ENCODE measurements at places on chromosomes 5 and 9.

DNA sequence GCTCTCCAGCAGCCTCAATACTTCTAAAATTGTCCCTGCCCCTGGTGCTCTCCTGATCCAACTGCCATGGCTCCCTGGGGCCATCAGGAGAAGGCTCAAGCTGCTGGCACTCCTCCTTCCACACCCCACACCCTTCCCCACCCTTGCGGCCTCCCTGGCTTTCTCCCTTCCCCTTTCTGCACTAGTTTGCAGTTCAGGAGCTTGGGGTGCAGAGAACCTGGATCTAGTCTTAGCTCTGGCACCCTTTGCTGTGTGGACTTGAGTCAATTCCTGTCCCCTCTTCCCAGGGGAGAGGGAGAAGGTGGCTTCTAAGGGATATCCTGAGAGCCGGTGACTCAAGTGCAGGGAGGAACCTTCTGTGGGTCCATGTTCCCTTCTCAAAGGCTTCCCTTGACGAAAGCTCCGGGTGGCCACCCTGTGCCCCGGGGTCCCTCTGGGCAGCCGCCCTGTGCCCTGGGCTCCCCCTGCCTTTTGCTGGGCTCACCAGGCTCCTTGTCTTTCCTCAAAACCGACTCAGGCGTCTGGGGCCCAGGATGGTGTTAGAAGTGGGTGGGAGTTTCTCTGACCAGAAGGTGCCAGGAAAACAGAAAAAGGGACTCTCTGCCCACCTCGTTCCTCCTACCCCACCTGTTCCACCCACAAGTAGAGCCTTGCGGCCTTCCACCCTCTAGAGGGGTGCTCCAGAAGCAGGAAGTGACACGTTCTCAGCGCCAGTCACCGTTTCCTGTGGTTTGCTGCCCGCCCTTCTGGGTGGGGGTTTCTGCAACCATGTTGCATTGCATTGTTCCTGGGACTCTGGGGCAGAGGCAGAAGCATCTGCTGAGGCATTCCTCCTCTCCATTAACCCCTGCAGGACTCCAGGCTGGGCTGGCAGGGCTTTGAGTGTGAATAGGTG, 15.0 kb downstream of the GLIPR2 start:
- DNase-seq, result no peak

DNA sequence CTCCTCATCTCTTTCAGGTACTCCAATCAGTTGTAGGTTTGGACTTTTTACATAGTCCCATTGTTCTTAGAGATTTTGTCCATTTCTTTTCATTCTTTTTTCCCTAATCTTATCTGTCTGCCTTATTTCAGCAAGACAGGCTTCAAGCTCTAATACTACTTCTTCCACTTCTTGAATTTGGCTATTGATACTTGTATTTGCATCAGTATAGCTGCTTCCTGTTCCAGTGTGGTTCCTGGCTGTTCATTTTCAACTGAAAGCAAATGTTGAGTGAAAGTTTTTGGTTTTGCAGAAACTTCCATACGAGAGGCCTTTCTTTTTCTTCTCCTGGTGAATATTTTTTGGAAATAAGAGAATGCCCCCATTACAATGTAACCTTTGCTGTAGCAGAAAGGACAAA, 12.0 kb upstream of the IFNA1 start:
- DNase-seq, result no peak

GRCh38 chr5:172420235-172420939, 33.9 kb downstream of the SH3PXD2B start:
- DNase-seq, result peak; percentile 97

DNA sequence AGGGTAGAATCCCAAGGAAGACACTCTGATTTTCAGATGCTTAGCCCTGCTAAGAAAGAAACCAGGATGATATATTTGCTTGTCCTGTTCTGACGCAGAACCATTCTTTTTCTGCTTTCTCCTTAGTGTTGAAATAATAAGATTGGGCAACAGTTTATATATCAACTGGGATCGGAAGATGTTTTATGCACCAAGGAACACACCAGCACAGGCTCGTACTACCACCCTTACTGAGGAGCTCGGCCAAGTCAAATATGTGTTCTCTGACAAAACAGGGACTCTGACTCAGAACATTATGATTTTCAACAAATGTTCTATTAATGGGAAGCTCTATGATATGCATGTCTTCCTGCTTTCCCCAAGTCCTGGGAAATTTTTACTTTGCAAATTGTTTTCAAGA, 19.0 kb upstream of the RUSC2 start:
- peak; percentile 18 for DNase-seq

GRCh38 chr9:25990376-25990775, 312.1 kb upstream of the TUSC1 start:
- DNase-seq, result no peak

DNA sequence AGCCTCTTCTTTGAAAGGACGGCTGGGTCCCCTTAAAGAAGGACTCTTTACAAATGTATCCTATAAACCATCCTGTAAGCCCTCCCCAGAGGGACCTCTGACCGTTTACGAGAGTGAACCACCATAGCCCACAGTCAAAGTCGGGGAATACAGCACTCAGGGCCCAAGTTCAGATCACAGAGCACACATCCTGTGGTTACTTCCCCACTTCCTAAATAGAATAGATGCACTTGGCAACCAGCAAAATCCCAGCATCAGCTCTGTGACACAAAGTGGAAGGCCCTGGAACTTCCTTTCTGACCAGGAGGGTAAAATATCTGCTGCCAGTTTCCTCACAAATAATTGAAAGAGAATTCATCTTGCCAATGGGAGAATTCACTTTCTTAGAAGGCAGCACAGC, 6.9 kb upstream of the IGFBPL1 start:
- no peak for DNase-seq

DNA sequence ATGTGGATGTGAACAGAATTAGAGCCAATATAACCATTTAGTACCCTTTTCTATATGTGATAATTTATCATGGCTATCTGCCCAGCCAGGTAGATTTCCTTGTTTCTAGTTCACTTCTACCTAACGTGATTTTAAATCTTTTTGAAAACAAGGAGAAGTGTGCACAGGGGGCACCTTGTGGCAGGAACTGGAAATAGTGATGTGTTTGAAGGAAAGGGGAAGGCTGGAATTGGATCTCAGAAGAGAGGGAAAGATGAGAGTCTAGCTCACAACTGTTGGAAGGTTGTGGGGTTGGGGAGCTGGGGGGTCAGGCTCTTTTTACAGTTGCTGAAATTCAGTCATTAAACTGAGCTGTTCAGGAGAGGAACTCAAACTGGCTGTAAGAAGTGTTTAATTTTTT, 219.5 kb downstream of the KCTD16 start:
- DNase-seq, result no peak

- no peak for DNase-seq
These were observed 141.3 kb upstream of the EPB41L4A start for GRCh38 chr5:112560371-112560770.

- no peak for DNase-seq
These were observed 182.5 kb downstream of the FRMD3 start for GRCh38 chr9:83355729-83356151.

DNA sequence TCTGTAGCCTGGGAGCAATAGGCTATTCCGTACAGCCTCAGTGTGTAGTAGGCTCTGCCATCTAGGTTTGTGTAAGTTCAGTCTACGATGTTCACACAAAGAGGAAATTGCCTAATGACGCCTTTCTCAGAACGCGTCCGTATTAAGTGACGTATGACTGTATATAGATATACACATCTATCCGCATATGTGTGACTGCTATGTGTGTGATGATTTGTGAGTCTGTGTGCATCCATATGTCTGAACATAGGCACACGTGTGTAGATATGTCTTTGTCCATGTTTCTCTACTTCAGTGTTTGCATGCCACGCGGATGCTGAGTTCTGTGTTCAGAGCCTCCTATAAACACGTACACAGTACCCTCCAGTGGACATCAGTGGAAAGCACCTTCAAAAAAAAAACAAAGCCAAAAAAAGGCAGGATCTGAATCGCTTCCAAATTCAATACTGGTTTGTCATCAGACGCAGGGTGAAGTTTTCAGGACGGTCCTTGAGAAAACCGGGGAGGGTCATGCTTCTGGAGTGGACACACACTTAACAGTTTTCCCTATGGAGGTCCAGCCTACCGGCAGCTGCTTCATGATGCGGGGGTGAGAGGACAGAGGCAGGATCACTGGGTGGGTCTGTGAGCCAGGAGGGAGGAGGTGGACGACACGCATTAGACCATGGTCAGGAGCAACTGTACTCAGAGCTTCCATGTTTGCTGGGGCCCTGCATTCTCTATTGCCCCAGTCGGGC, 29.5 kb upstream of the ALDH1B1 start:
- no peak for DNase-seq

DNA sequence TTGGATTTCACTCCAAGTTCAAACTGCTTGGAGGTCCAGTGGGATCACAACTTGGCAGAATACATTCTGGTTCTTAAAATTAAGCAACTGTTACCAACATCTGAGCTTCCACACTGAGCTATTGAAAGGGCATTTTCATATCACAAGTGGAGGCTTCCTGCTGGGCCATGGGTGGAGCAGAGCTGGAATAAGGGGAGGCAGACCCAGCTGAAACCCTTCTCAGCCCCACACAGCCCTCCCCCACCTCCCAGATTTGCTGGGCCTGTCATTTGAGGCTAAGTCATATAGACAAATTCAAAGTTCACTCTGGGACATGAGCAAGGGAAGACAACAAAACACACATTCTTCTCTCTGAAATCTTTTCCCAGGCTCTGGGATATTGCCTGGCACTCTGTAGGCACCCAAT, 79.9 kb downstream of the ACTL7B start:
- DNase-seq, result no peak

- no peak for DNase-seq
These were observed 42.6 kb upstream of the NAA35 start for GRCh38 chr9:85898332-85898731.

- no peak for DNase-seq
These were observed 194.3 kb downstream of the ARHGEF28 start for GRCh38 chr5:73820326-73820725.

- DNase-seq, result peak; percentile 11
These were observed 19.6 kb downstream of the TENT4A start for GRCh38 chr5:6732634-6733410.

DNA sequence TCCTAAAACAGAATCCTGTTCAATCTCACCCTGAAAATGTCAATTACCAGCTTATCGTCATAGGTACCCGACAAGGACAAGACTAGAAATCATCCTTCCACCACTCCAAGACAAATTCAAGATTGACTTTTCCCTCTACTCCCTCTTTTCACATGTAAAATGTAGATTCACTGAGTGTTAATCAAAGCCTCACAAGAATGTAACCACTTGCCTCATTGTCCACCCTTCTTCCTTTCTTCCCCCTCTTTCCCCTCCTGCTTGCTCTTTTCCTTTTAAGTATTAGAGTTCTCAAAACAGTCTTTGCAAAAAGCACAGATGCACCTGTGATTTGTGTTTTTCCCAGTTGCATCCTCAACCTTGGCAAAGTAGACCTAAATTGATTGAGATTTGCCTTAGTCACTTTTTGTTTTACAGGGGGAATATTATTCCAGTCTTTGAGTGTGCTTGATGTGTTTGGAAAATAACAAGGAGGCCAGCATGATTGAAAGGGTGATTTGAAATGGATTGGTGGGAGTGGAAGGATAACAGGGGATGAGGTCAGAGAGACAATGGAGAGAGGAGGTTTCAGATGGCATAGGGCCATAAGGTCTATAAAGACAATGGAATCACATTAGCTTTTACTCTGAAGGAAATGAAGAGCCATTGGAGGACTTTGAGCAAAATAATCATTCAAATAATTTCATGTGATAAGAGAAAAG, 231.3 kb upstream of the TYRP1 start:
- no peak for DNase-seq

- no peak for DNase-seq
These were observed 1.2 kb downstream of the SMC5 start for GRCh38 chr9:70260007-70260443.

GRCh38 chr5:6568383-6568782, 64.5 kb downstream of the NSUN2 start:
- no peak for DNase-seq

GRCh38 chr5:16037121-16037845, 142.3 kb downstream of the MARCHF11 start:
- DNase-seq, result no peak

Measured in foreskin keratinocyte (primary cell).